ENCODE measurements at places on chromosomes 11 and 22. TPM values are rescaled to one million over a fixed set of nuclear protein-coding genes. Genes with fewer than 3 reads are reported as not detected.
A peak's percentile ranks its signal among the peaks of the same experiment; 100 is the strongest.

- peak overlapping the region; percentile 64 for H3K4me3 ChIP-seq
- H3K27me3 ChIP-seq, result no peaks in the 10 kb centered on the region
- H3K4me1 ChIP-seq, result peaks cover 39% of the 10 kb centered on the region
- no peaks in the 10 kb centered on the region for H3K36me3 ChIP-seq
Measured at GRCh38 chr11:9601876-9602199, 28.4 kb downstream of the WEE1 start.

DNA sequence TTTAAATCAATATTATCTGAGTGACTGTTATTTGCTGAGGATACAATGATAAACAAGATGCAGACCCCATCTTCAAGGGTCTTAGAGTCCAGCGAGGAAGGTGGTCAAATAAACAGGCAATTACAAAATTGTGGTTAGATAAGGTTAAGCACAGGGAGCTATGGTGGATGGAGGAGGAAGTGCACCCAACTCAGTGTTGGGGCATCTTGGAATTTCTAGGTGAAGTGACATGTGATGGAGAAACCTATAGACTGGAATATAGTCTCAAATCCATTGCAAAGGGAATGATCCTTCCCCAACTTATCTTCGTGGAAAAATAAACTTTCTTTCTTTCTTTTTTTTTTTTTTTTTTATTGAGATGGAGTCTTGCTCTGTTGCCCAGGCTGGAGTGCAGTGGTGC, 3.4 kb upstream of the PTPRJ start:
- H3K36me3 ChIP-seq, result no peaks in the 10 kb centered on the region
- no peak overlapping the region for H3K4me3 ChIP-seq
- H3K27ac ChIP-seq, result no peak overlapping the region
- H3K27me3 ChIP-seq, result no peaks in the 10 kb centered on the region
- peaks cover 8% of the 10 kb centered on the region for H3K4me1 ChIP-seq
- no peak for DNase-seq

GRCh38 chr22:49690454-49690853, 137.2 kb downstream of the BRD1 start:
- no peak for DNase-seq
- H3K36me3 ChIP-seq, result no peaks in the 10 kb centered on the region
- H3K4me1 ChIP-seq, result no peaks in the 10 kb centered on the region
- no peak overlapping the region for H3K27ac ChIP-seq
- no peak overlapping the region for H3K4me3 ChIP-seq
- H3K27me3 ChIP-seq, result no peaks in the 10 kb centered on the region

DNA sequence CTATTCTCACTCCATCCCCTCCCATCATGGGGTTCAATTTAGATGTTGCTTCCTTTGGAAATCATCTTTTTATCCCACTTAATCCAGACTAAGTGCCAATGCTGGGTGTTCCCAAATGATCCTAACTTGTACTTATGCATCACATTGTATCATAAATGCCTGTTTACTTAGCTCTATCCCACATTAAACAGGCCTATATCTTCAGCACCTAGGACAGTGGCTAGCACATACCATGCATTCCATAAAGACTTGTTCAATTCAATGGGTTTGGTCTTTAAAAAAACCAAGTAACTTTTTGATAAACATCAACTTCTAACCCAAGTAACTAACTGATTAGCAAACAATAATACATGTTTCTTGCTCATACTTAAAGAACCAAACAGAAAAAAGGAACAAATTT, 40.6 kb downstream of the RSF1 start:
- no peaks in the 10 kb centered on the region for H3K36me3 ChIP-seq
- no peak overlapping the region for H3K4me3 ChIP-seq
- no peaks in the 10 kb centered on the region for H3K27me3 ChIP-seq
- peaks cover 17% of the 10 kb centered on the region for H3K4me1 ChIP-seq
- H3K27ac ChIP-seq, result no peak overlapping the region

SPTBN2 gene
- total RNA-seq, result 0.98 TPM

NAV2 gene
- 6.5 TPM for total RNA-seq

MMP10 gene
- not detected for total RNA-seq

Measured in GM12878 (cell line).